Naive thymus-derived CD4-positive, alpha-beta T cell (primary cell): ENCODE measurements at places on chromosomes 12 and 14.

GRCh38 chr12:31337952-31338351 is 12.0 kb upstream of the SINHCAF start:
- H3K4me1 ChIP-seq: no peaks in the 10 kb centered on the region
- no peak overlapping the region for H3K4me3 ChIP-seq
- H3K27ac ChIP-seq: no peak overlapping the region
- no peak for DNase-seq

GRCh38 chr14:51498411-51499227 is 153.1 kb upstream of the FRMD6 start:
- H3K4me1 ChIP-seq: no peaks in the 10 kb centered on the region
- no peak overlapping the region for H3K27ac ChIP-seq
- H3K27me3 ChIP-seq: no peaks in the 10 kb centered on the region
- DNase-seq: no peak
- no peaks in the 10 kb centered on the region for H3K36me3 ChIP-seq

- no peak for DNase-seq
- no peak overlapping the region for H3K27ac ChIP-seq
- H3K4me1 ChIP-seq: no peaks in the 10 kb centered on the region
- no peaks in the 10 kb centered on the region for H3K27me3 ChIP-seq
- peaks cover 7% of the 10 kb centered on the region for H3K36me3 ChIP-seq
- no peak overlapping the region for H3K4me3 ChIP-seq
These were observed 71.3 kb downstream of the CRACR2A start for GRCh38 chr12:3681595-3682061.

- no peaks in the 10 kb centered on the region for H3K4me1 ChIP-seq
- H3K27ac ChIP-seq: no peak overlapping the region
- no peaks in the 10 kb centered on the region for H3K36me3 ChIP-seq
- no peak for DNase-seq
These were observed 183.1 kb downstream of the EMP1 start for GRCh38 chr12:13379531-13380188.

DNA sequence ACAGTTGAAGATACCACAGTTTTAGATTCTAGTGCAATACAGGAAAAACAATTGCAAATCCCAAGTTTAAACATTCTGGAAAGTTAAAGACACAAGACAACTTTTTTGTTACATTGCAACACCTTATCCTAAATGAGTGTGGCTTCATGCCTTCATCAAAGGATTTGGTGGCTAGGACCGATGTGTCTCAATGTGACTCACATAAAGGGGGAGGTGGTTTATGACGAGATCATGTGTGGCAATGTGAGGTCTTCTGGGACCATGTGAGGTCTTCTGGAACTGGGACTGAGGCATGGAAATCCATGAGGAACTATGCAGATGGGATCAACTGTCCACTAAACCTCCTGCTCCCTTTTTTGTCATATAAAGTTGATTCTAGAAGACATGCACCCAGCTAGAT is 166.2 kb downstream of the PAX9 start:
- H3K27me3 ChIP-seq: no peaks in the 10 kb centered on the region
- no peaks in the 10 kb centered on the region for H3K36me3 ChIP-seq
- H3K27ac ChIP-seq: no peak overlapping the region
- H3K4me3 ChIP-seq: no peak overlapping the region
- no peak for DNase-seq
- H3K4me1 ChIP-seq: no peaks in the 10 kb centered on the region
